ENCODE measurements at places on chromosomes 1 and 21. TPM values are rescaled to one million over a fixed set of nuclear protein-coding genes. Genes with fewer than 3 reads are reported as not detected.

The S100A7 gene
- not detected for total RNA-seq

DNA sequence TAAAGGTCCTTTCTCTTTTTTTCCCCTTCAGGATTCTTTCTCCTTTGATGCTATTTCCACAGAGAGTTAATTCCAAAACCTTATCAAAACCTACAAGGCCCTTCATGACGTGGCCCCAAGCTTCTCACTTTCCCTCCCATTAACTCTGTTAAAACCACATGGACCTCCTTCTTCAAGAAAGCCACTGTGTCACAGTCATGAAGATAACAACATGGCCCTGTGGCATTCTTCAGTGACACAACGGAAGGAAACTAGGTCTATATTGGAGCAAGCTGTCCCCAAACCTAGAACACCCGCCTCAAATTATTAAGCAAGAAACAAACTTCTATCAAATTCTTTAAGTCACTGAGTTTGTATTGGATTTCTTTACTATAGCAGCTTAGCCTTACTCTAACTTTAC, 611.1 kb downstream of the NUF2 start:
- no peaks in the 10 kb centered on the region for H3K27me3 ChIP-seq
- DNase-seq = no peak
- H3K36me3 ChIP-seq = no peaks in the 10 kb centered on the region
- H3K27ac ChIP-seq = no peak overlapping the region

- DNase-seq = peak; percentile 72
- no peak overlapping the region for H3K4me3 ChIP-seq
- H3K27me3 ChIP-seq = no peaks in the 10 kb centered on the region
- H3K4me1 ChIP-seq = no peaks in the 10 kb centered on the region
- no peak overlapping the region for H3K27ac ChIP-seq
- no peaks in the 10 kb centered on the region for H3K36me3 ChIP-seq
Measured at GRCh38 chr1:174262349-174263241, 103.3 kb downstream of the RABGAP1L start.

- H3K4me1 ChIP-seq = peaks cover 4% of the 10 kb centered on the region
- no peak overlapping the region for H3K27ac ChIP-seq
- no peak overlapping the region for H3K4me3 ChIP-seq
- no peaks in the 10 kb centered on the region for H3K36me3 ChIP-seq
- H3K27me3 ChIP-seq = no peaks in the 10 kb centered on the region
Measured at GRCh38 chr21:43341378-43342161, 85.4 kb downstream of the SIK1 start.

Data from kidney (tissue), 22 donors.